ENCODE measurements at places on chromosomes 1 and 21.

DNA sequence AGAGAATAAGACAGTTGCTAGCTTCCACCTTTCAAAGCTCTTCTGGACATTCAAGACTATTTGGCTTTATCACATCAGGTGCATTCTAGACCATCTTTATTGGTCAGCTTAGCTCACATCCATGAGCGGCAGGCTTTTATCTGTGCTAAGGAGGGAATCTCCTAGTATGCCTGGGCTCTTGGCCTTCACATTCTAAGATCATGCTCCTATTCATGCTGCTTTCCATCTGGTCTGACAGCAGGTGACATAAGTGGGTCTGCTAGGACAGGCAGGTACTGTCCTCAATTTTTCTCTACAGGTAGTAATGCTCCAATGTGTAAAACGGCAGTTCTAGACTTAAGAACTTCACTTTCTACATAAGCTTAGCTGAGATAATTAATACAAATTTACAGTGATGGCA, 39.2 kb upstream of the ADAMTS1 start:
- DNase-seq: no peak

- no peak for DNase-seq
Measured at GRCh38 chr1:2466270-2466665, 9.8 kb upstream of the PLCH2 start.

DNA sequence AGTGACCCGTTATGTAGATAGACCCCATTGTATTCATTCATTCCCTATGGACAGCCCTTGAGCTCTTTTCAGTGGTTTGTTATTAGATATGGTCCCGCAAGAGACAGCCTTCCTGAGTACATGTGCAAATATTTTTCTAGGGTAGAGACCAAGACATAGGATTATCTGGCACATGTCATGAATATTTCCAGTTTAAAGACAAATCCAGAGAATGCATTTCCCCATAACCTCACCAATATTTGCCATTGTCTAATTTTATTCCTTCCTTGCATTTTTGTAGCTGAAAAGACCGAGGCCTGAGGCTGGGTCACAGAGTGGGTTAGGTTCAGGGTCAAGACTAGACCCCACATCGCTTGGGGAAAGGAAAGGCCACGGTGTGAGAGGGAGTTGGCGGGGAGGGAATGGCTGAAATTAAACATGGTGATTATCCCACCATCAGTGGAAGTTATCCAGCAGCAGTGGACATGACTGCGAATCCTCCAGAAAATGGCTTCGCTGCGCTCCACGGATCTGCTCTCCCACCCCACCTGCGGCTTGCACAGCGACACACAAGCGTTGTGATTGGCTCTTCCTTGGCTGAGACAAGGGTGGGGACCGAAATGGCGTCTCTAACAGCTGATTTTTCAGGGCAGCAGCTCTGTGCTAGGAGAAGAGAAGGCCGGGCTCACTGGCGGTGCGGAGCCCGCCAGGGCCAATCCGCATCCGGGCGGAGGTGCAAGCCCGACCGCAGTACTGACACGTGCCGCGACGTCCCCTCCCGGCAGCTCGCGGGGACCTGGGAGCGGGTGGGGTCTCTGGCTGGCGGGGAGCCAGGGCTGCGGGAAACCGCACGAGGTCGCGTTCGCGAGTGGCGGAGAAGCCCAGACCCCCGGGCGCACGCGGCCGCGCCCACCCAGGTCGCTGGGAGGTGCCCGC, 16.1 kb upstream of the STMN1 start:
- peak; percentile 60 for DNase-seq

- no peak for DNase-seq
Measured at GRCh38 chr1:93016171-93016570, 54.9 kb upstream of the DIPK1A start.

- DNase-seq: no peak
Measured at GRCh38 chr1:199040076-199040905, 401.5 kb downstream of the PTPRC start.

GRCh38 chr1:60281360-60281932, 207.9 kb upstream of the C1orf87 start:
- DNase-seq: no peak

- DNase-seq: no peak
Measured at GRCh38 chr1:201230676-201231075, 40.1 kb downstream of the IGFN1 start.

GRCh38 chr1:95176861-95177260, 57.1 kb upstream of the RWDD3 start:
- no peak for DNase-seq

- DNase-seq: no peak
Measured at GRCh38 chr1:205261946-205262691, 34.4 kb downstream of the TMCC2 start.

GRCh38 chr1:206518743-206519142, 11.4 kb downstream of the RASSF5 start:
- DNase-seq: no peak

GRCh38 chr1:110091791-110092190, 20.5 kb upstream of the UBL4B start:
- DNase-seq: no peak

DNA sequence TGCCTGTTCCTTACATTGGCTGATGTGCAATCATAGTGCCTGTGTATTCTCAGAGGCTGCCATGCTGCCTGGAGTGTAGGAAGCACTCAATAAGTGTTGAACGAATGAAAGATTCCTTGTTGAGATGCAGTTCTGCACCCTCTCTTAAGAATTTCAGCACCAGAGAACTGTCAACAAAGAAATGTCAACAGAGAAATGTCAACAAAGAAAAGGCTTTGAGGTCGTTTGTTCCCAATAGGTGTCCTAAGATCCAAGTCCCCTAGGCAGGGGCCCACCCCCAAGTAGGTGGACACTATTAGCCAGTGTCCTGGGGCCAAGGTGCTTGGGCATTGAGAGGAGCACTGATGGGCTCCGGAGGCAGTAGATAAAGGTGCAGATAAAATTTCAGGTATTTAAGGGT, 12.6 kb downstream of the KCND3 start:
- DNase-seq: no peak

- no peak for DNase-seq
Measured at GRCh38 chr1:22442212-22442894, 9.3 kb upstream of the ZBTB40 start.
